ENCODE measurements at places on chromosomes 12 and 14.
A peak's percentile ranks its signal among the peaks of the same experiment; 100 is the strongest.

DNA sequence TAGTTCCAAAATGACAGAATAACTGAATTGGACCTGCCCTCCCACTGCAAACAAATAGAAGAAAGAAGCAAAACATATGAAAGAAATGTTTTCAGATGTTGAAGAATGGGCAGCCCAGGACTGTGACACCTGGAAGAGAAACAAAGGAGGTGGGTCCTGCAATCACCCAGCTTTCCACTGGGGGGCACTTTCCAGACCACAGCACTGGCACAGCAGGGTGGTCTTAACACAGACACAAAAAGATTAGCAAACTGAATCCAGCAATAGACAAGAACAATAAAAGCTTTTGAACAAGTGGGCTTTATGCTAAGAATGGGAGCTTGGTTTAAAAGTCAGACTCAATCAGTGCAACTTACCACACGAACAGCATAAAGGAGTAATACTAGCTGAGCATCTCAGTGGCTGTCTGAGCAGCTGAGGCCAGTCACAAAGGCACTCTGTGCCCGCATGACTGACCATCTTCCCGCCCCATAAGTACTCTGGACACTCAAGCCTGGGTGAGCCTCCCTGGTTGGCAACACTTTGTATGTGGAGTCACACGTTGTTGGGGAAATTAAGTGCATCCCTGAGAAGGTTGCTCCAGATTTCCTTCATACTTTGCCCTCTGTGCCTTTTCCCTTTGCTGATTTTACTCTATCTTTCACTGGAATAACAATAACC lies 27.7 kb downstream of the JKAMP start:
- no peaks in the 10 kb centered on the region for H3K4me1 ChIP-seq
- no peak overlapping the region for H3K4me3 ChIP-seq
- H3K36me3 ChIP-seq, result no peaks in the 10 kb centered on the region
- no peaks in the 10 kb centered on the region for H3K27me3 ChIP-seq
- peak; percentile 29 for DNase-seq

DNA sequence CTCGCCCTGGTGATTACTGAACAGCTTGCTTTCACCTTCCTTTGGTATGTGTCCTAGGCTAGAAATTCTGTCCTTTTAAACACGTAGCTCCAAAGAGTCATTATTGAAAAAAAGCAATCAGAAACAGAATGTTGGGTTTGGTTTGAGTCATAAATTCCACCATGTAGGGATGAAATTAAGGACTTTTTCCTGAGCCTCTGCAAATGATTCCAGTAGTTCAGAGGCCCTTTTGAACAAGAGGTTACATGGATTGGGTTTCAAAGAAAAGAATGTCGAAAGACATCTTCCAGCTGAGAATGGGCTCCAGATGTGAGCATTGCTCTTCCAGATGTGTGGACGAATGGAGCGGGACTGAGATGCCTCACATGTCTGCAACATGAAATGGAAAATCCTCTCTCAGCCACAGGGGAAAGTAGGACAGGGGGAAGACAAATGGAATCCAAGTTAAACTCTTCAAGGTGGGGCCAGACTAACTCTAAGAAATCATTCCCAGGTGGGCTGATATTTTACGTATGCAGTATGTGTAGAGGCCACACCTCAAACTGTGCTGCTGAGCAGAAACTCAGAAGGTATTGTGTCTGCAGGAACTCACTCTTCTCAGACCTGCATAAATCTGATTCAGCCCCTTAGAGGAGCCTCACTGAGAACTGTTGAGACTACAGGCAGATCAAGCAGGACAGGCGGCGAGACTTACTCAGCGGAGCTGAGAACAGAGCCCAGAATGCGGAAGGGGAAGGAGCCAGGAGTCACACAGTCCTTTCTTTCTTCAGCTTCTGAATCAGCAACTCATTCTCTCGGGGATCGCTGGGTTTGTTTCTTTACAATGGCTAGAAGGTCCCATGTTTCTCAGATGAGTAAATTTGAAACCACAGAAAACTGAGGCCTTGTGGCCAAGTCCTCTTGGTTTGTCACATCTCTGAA lies 23.3 kb upstream of the EMP1 start:
- DNase-seq, result no peak
- peaks cover 3% of the 10 kb centered on the region for H3K4me1 ChIP-seq
- H3K36me3 ChIP-seq, result no peaks in the 10 kb centered on the region
- H3K27ac ChIP-seq, result no peak overlapping the region
- no peak overlapping the region for H3K4me3 ChIP-seq

DNA sequence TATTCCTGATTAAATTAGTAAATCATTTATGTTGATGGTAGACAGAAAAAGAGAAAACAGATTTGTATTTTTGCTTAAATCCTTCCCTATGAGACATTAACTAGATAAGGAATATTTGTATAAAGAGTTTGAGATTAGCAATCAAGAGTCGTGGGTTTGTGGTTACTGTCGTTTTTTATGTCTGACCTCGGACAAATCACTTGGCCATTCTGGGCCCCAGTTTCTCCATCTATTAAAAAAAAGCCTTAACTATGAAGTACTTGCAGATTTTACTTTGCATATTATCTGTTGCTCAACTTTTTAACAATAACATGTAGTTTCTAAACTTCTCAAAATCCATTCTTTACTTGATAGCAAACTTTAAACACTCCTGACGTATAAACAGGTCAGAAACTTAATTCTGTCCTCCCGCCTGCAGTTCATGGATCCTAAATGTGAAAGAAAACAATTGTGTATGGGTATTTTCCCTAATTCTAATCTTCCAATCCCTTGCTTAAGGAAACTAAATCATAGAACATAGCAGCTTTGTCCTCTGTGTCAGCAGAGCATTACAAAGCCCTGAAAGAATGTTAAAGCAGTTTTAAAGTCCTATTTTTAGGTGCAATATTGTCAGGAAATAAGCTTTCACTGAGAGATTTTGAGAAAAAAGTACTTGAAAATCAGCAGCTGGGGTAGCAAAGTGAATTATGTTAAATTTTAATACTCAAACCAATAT lies 118.2 kb downstream of the GPR135 start:
- no peaks in the 10 kb centered on the region for H3K27me3 ChIP-seq
- H3K4me1 ChIP-seq, result peaks cover 10% of the 10 kb centered on the region
- H3K4me3 ChIP-seq, result no peak overlapping the region
- H3K27ac ChIP-seq, result no peak overlapping the region
- H3K36me3 ChIP-seq, result no peaks in the 10 kb centered on the region

- peaks cover 12% of the 10 kb centered on the region for H3K36me3 ChIP-seq
- H3K4me1 ChIP-seq, result peaks cover 1% of the 10 kb centered on the region
- H3K27ac ChIP-seq, result no peak overlapping the region
- H3K27me3 ChIP-seq, result no peaks in the 10 kb centered on the region
- no peak for DNase-seq
Measured at GRCh38 chr12:109098183-109098604, 797 bp downstream of the UNG start.

DNA sequence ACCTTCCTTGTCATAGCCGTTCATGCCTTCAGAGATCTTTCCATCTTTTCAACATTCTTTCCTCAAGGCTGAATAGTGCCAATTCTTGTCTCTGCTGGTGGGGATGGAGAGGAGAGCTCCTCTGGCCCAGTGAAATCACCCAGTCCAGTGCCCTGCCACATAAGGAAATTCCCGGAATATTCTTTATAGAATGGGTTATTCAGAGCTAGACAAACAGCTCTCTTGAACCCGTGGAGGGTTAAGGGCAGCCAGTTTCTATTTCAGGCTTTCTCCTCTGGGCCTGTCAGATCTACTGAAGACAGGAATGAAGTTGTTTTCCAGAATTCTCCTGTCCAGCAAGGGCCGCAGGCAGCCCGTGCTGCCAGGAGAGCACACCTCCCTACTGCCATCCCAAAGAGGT lies 8.1 kb upstream of the NRIP2 start:
- H3K27me3 ChIP-seq, result no peaks in the 10 kb centered on the region
- H3K4me1 ChIP-seq, result no peaks in the 10 kb centered on the region
- H3K36me3 ChIP-seq, result no peaks in the 10 kb centered on the region

DNA sequence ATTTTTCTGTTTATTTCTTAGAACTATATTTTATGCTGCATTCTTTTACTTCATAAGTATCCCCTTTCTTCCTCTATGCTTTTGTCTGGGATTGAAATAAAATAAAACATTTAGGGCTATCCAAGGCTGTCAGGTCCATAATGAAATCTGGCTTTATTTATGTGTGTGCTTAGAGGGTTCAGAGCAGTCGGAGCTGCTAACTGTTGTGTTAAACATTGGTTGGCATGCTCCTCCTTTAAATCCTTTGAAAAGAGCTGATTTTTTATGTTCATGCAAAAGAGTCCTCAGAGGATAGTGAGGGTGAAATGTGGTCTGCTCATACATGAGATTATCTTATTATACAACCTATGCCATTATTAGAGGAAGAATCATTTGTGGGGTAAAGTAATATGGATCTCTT lies 322.3 kb upstream of the E2F7 start:
- no peak overlapping the region for H3K27ac ChIP-seq
- no peaks in the 10 kb centered on the region for H3K36me3 ChIP-seq
- no peaks in the 10 kb centered on the region for H3K27me3 ChIP-seq

- peaks cover 37% of the 10 kb centered on the region for H3K36me3 ChIP-seq
- H3K27me3 ChIP-seq, result no peaks in the 10 kb centered on the region
- no peaks in the 10 kb centered on the region for H3K4me1 ChIP-seq
- no peak overlapping the region for H3K27ac ChIP-seq
Measured at GRCh38 chr12:49763006-49763591, 21.7 kb downstream of the TMBIM6 start.

- H3K27ac ChIP-seq, result no peak overlapping the region
- no peaks in the 10 kb centered on the region for H3K36me3 ChIP-seq
- H3K4me1 ChIP-seq, result peaks cover 4% of the 10 kb centered on the region
- no peak for DNase-seq
- H3K4me3 ChIP-seq, result no peak overlapping the region
Measured at GRCh38 chr12:23472329-23472971, 477.0 kb downstream of the SOX5 start.

GRCh38 chr14:23119363-23120327 lies 590 bp upstream of the CEBPE start:
- H3K27ac ChIP-seq, result no peak overlapping the region
- no peak for DNase-seq
- H3K27me3 ChIP-seq, result no peaks in the 10 kb centered on the region

DNA sequence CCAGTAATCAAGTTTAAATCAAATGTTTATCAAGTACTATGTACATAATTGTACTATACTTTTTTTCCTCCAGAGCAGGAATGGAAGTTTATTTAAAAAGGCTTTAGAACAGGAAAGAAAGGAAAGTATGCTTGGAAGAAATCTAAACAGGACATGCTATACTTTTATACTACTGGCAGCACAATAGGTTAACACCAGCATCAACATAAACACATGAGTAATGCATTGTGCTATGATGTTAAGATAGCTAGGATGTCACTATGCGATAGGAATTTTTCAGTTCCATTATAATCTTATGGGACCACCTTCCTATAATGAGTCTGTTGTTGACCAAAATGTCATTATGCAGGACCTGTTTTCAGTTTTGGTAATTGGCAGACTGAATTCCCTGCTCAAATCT lies 41.5 kb upstream of the ANKS1B start:
- H3K4me3 ChIP-seq, result no peak overlapping the region
- no peak overlapping the region for H3K27ac ChIP-seq
- H3K27me3 ChIP-seq, result no peaks in the 10 kb centered on the region
- H3K4me1 ChIP-seq, result no peaks in the 10 kb centered on the region

GRCh38 chr12:28443337-28443736 lies 253.1 kb downstream of the CCDC91 start:
- no peaks in the 10 kb centered on the region for H3K4me1 ChIP-seq
- no peak overlapping the region for H3K4me3 ChIP-seq
- H3K27ac ChIP-seq, result no peak overlapping the region
- DNase-seq, result no peak

DNA sequence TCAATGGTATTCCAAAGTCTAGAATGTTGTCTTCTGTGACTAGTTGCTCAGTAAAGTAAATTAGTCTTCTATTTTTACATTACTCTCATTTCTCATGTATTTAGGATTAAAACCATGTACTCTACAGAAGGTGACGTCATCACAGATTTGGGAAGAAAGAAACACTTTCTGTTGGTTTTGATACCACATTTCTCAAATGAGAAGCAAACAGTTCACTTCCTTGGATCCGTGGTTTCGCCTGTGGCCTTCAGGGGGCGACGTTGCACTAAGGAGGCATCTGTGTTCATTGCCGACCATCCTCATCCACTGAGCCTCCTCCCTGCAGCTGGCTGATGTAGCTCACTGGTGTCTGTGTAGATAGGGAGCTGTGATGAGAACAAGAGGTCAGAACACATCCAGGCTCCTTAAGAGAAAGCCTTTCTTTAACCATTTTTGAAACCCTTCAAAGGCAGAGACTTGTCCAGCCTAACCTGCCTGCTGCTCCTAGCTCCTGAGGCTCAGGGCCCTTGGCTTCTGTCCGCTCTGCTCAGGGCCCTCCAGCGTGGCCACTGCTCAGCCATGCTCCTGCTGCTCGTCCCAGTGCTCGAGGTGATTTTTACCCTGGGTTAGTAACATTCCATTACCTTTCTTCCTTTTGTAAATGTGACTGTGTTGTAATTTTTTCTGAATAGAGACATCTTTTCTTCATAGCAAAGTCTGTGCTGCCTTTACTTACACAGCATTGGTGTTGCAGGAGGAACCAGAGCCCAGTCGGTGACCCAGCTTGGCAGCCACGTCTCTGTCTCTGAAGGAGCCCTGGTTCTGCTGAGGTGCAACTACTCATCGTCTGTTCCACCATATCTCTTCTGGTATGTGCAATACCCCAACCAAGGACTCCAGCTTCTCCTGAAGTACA lies 220.6 kb upstream of the OR4E1 start:
- DNase-seq, result no peak
- H3K4me1 ChIP-seq, result no peaks in the 10 kb centered on the region
- H3K36me3 ChIP-seq, result no peaks in the 10 kb centered on the region
- no peak overlapping the region for H3K4me3 ChIP-seq

GRCh38 chr14:20730891-20731290 lies 14.8 kb upstream of the EDDM3A start:
- H3K27me3 ChIP-seq, result no peaks in the 10 kb centered on the region
- H3K36me3 ChIP-seq, result no peaks in the 10 kb centered on the region
- no peak for DNase-seq
- no peak overlapping the region for H3K27ac ChIP-seq
- H3K4me1 ChIP-seq, result no peaks in the 10 kb centered on the region

DNA sequence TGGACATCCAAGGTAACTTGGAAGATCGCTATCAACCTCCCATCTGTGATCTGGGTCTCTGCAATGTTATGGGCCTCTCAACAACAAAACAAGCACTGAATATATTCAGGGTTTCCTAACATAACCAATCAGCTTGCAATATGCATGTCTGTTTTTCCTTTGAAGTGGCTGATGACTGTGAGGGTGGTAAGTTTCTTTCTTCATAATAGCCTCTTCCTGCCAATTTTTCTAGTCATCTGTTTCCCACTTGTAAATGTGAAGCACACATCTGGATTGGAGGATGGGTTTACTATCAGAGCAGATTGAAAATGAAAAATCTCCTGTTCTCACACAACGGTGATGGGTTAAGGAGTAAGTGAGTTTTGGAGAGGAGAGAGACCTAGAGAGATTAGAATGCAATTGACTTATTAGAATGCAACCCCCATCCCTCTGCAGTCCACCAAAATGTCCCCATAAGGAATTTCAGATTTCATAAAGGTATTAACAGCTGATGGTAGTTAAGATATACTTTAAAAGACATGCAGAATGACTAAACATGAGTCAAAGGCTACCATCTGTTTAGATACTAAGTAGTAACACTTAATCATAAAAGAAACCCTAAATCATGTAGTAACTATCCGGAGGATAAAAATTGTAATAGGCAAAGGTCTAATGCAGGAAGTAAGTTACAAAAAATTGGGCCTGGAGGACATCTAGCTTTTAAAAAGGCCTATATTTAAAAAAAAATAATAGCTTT lies 58.4 kb upstream of the SAV1 start:
- no peak overlapping the region for H3K4me3 ChIP-seq
- H3K27me3 ChIP-seq, result no peaks in the 10 kb centered on the region
- H3K27ac ChIP-seq, result no peak overlapping the region
- no peak for DNase-seq
- no peaks in the 10 kb centered on the region for H3K4me1 ChIP-seq
- peaks cover 7% of the 10 kb centered on the region for H3K36me3 ChIP-seq
